ENCODE measurements at places on chromosomes 12 and 14.

GRCh38 chr12:113418213-113418879, 3.8 kb upstream of the SDSL start:
- DNase-seq, result no peak

GRCh38 chr14:77184396-77185092, 2.9 kb downstream of the TMEM63C start:
- no peak for DNase-seq

DNA sequence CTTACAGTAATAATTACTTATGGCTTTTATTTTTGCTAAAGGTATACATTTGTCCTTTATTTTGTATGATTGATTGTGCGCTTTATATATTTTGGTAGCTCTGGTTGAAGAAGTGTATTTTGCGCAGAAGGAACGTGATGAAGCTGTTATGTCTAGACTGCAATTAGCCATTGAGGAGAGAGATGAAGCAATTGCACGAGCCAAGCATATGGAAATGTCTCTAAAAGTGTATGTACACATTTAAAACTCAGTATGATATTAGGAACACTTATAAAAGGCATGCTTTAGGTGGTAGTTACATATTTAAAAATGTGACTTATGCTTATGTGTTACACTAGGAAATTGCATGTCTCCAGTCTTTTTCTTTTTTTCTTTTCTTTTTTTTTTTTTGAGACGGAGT, 87.5 kb downstream of the MIPOL1 start:
- DNase-seq, result no peak

GRCh38 chr12:76799362-76799761, 35.4 kb downstream of the ZDHHC17 start:
- no peak for DNase-seq

- no peak for DNase-seq
Measured at GRCh38 chr12:25702553-25702952, 149.5 kb upstream of the LMNTD1 start.

- DNase-seq, result no peak
Measured at GRCh38 chr12:95002754-95003153, 743 bp downstream of the NDUFA12 start.

DNA sequence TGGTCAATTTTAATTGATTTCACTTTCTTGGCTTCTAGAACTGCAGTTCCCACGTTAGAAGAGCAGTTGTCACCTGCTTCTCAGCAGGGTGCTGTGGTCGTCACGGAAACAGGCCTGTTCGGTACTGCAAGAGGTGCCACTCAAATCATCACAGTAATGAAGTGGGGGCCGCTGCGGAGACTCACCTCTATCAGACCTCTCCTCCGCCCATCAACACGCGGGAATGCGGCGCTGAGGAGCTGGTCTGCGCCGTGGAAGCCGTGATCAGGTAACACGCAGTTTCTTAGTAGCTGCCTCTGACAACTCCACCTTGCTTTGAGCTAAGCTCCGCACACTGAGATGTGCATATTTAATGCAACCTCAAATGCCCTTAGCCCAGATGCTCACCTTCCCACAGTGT, 107.2 kb downstream of the UNC79 start:
- no peak for DNase-seq

- DNase-seq, result peak; percentile 53
Measured at GRCh38 chr14:49853572-49854375, 1.2 kb upstream of the NEMF start.

- DNase-seq, result no peak
Measured at GRCh38 chr14:90297876-90298629, 33.7 kb downstream of the NRDE2 start.

DNA sequence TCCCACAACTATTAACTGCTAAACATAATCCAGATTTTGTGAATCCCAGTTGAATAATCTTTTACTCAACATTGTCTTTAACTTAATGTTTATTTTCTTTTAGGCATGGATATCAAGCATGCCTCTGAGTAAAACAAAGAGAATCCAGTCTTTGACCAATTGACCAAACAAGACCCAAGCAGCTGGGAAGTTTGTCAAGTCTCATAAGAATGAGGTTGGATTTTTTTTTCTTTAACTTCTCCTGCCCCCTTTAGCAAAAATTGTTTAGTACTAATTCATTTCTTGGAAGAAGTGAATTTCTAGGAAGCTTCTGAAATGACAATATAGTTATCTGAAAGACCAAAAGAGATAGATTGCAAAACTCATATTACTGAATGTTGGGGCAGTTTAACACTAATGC, 89.9 kb downstream of the OTOGL start:
- DNase-seq, result no peak

DNA sequence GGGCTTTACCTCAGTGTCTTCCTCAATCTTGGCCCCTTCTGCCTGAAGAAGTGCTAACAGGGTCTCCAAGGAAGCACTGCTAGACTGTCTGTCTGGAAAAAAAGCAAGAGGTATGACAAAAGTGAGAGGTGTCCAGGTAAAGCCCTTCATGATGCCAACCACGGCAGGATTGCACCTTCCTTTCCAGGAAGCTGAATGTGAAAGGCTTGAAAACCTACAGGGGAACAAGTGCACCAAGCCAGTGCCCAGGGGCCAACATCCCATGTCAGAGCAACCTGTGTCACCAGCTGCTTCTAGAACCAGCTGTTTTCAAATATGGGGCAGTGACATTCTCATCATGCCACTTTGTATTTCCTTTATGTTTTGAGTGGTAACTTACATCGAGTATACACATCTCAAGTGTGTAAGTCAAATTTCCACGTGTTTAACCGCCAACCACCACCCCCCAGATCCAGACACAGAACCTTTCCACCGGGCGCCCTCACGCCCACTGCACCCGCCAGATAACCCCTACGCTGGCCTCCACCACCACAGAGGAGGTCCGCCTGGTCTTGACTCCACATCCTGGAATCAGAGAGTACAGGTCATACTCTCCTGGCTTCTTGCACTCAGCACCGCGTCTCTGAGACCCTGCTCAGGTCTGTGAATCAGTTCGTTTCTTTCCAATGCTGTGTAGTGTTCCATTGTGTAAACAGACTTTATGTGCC, 27.3 kb downstream of the VPS37B start:
- DNase-seq, result no peak

DNA sequence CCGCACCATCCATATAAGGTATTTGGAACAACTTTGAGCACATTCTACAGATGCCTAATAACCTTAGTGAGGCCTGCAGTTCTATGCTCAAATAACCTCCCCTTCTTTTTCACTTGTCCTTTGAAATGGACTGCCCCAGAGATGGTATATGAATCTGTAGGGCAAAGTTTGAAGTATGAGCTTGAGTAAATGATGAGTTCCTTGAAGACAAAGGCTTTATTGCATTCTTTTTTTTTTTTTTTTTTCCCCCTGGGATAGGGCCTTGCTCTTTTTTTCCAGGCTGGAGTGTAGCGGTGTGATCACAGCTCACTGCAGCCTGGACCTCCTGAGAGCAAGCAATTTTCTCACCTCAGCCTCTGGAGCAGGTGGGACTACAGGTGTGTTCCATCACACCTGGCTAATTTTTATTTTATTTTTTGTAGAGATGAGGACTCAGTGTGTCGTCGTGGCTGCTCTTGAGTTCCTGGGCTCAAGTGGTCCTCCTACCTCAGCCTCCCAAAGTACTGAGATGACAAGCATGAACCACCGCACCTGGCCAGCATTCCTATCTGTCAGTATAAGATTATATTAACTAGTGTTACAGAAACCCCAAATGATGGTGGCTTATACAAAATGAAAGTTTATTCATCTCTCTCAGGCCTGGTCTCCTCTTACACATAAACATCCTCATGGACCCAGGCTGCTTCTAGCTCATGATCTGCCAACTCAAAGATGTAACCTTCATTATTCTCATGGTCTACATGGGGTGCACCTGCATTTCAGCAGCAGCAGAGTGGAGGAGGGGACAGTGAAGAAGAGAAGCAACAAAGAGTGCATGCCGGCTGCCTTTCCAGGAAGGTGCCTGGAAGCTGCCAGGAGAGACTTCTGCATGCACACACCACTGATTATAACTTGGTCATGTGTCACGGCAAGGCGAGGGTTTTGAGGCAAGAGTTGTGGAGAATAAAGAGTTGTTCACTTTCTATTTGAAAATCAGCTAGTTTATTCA, 101.4 kb downstream of the DUSP16 start:
- no peak for DNase-seq

GRCh38 chr12:32302218-32303173, 96.9 kb upstream of the FGD4 start:
- no peak for DNase-seq

GRCh38 chr12:57852200-57852599, 5.7 kb upstream of the CTDSP2 start:
- no peak for DNase-seq

- DNase-seq, result no peak
Measured at GRCh38 chr12:113162102-113163029, 12.8 kb downstream of the CFAP73 start.

DNA sequence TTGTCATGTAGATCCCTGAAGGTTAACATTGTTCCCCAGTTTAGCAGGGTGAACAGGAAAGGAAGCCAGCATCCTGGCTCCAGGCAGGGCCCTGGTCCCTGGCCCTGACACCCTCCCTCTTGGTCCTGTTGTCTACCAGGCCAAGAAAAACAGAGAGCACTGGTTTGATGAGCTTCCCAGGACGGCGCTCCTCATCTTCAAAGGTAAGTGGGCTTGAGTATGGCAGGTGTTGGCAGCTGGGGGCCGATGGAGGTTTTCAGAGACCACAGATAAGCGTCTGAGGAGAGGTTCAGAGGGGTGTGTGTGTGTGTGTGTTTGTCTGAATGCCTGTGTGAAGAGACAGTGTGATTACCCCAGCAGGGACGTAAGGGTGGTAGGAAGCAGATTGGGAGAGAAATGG, 56.3 kb downstream of the SLC8B1 start:
- DNase-seq, result no peak

GRCh38 chr12:114306646-114307045, 99.3 kb downstream of the TBX5 start:
- no peak for DNase-seq

DNA sequence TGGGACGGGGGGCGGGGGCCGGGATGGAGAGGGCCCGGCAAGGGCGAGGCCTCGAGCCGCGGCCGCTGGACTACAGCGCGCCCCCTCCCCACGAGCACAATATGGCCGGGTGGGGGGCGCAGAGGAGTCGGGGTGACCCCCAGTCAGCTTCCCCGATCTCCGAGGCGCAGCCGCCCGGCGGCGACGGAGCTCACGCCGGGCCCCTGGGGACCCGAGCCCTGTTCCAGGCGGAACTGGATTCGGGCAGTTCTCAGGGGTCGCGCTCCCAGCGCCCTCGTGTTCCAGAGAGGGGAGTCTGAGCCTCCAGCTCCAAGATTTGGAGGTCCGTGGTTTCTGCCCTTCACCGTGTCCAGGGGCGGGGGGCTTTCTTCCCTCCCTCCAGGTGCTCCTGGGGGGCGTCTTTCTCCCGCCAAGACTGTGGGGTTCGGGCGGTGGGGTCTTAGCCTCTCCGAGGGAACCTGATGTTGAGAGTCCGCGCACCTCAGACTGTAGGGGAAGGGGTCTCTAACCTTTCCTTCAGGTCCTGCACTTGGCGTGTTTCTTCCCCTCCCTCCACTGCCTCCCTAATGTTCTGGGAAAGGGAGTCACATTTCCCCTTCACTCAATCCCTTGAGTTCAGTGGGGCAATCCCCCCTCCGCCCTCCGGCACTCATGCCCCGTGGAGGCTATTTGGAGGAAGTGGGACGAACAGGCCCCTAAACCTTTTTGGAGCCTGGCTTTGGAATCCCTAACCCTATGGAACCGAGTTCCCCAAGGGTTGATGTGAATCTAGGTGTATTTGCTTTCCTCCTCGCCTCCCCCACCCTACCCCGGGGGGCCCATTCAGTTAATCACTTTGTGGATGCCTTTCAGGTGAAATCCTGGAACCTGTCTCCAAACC, 584 bp downstream of the ACVR1B start:
- no peak for DNase-seq

- no peak for DNase-seq
Measured at GRCh38 chr12:87960566-87960965, 68.6 kb downstream of the C12orf50 start.

GRCh38 chr14:78455896-78456435, 285.8 kb downstream of the NRXN3 start:
- DNase-seq, result no peak

GRCh38 chr14:40983604-40984003, 623.1 kb upstream of the LRFN5 start:
- no peak for DNase-seq

- no peak for DNase-seq
Measured at GRCh38 chr12:106032623-106032925, 106.2 kb downstream of the NUAK1 start.

DNA sequence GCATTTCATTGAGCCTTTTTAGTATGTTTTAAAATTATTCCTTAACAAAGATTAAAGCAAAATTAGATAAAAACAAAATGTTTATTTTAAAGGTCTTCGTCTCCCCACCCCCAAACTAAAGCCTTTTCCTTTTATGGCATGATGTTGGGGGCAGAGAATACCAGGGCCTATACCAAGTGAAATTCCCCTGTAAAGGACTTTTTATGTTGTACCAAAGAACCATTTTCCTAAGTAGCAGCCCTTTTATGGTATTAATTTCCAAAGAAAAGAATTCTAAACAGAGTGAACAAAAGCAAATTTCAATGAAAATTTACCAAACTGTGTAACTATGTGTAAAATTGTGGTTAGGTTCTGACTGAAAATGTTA, 71.9 kb upstream of the GNPNAT1 start:
- DNase-seq, result no peak

GRCh38 chr14:71231521-71232393, 324.5 kb downstream of the PCNX1 start:
- DNase-seq, result no peak

DNA sequence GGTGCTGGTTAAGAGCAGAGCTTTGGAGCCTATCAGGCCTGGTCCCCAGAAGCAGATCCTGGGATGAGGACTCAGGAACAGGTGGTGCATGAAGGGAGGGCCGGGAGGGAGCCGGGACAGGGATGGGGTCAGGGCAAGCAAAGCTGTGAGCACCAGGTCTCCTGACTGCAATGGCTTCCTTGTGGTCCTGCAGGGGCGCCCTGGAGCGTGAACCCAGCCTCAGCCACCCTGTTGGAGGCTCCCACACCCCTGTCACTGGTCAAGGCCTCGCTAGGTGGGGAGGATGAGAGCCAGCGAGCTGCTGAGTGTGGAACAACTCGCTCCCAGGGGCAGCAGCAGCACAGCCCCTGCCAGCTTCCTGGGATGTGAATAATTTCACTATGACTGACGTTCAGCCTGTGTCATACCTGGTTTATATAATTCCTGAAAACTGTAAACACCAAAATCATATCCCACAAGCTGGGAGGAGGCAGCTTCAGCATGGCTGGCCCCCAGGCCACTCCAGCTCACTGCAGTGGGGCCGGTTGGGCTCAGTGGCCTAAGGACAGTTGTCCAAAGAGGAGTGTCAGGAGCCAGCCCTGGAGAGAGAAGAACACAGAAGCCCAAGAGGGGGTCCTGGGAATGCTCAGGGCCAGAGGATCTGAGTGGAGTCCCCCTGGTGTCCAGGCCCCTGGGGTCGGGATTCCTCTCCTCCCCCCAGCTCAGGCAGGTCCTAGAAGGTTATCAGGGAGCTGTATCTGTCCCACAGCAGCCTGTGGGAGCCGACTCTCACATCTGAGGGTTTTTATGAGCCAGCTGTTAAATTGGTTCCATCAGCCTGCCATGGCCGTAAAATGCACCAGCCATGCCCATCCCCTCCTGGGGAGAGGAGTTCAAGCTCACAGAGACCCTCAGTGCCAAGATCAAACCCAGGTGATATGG, 272.9 kb downstream of the ADGRD1 start:
- no peak for DNase-seq
